ENCODE measurements at places on chromosomes 3 and 15.

- no peak for DNase-seq
These were observed 1062.4 kb downstream of the AGBL1 start for GRCh38 chr15:87142096-87142495.

- no peak for DNase-seq
These were observed 339.6 kb upstream of the TBL1XR1 start for GRCh38 chr3:177536873-177537272.

DNA sequence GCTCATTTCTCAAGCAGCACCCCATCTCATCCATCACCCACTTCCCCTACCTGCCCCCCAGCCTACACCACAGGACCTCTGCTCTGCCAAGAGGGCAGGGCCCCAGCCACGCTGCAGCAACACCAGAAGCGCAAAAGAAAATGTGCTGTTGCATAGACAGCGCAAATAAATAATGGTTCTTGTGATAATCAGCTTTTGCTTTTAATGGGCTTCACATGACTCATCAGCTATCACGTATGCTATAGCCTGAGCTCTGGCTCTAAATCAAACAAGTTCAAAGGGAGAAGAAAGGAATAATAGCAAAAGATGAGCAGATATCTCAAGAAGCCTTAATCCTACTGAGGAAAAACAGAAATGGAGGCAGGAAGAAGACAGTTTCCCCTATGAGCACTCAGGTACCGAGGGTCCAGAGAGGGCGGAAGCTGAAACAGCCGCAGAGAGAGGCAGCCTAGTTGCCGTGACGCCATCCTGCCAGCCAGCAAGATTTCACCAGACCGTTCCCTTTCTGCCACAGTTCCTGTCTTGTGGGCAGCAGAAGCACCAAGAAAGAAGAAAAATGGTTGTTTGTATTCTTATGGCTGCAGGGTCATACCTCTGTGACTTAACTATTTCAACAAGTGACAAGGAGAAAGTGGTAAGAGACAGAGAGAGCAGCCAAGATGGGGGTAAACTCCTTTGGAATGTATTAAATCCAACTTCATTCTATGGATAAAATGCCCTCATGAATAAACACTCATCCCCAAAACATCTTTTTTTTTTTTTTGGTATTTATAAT is 22.0 kb downstream of the RAB27A start:
- peak; percentile 65 for DNase-seq

DNA sequence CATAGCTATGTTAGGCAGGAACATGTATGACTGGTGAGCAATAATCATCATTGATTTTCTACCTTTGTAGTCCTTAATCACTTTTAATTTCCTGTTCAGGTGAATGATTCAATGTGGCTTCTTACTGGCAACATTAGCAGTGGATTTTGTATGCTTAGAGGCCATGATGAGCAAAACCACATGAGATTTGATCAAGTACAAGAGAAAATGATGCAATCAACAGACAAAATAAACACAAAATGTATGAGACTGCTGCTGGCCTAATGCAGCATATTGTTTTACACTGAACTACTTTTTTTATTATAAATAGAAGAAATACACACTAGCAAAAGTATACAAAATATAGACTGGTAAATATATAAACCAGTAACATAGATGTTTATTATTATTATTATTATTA is 47.5 kb upstream of the SI start:
- no peak for DNase-seq

- no peak for DNase-seq
These were observed 583.0 kb upstream of the ROBO1 start for GRCh38 chr3:80350771-80351170.

DNA sequence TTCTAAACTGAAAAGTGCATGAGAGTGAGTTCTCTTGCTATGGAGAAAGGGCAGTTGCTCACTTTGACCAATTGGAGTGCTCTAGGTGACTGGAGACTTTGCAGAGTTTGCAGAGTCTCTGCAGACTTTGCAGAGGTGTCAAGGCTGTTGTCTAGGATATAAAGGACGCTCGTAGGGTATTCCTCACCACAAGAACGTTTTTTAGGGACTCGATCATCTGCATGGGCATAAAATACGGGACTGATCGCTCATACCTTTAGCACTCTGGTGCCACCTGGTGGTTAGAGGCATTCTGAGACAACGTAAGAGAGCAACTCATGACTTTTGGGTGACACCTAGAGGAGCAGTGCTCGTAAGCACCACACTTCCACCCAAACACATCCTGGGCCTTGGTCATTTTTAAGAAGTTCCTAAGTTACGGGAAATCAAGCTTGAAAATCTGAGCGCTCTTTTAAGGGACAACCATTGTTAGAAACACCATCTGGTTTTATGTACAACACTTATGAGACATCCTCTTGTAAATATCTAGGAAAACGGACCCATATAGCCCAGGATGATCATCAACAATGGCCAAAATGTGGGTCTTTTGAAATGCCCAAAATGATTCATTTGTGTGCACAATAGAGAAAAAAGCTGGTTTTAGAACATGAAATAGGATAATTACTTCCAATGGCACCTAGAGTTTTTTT is 51.6 kb upstream of the XCR1 start:
- peak; percentile 88 for DNase-seq

- DNase-seq, result no peak
These were observed 33.3 kb downstream of the TRPM7 start for GRCh38 chr15:50653156-50653743.

DNA sequence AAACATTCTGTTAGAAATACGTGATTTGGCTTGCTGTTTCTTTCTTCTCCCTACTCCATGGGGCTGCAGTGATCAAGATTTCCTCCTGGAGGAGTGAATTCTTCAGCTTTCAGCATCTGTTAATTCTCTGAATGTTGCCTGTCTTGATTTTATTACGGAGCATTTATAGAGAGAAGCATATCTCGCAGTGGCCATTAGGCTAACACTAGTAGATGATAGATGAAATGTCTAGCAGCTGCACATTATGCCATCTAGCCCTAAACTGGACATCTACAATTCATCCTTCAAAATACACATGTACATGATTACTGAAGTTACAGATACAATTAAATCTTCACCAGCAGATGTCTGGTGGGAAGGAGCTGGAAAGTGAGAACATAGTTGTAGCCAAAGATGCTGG is 769.8 kb upstream of the NECTIN3 start:
- no peak for DNase-seq

DNA sequence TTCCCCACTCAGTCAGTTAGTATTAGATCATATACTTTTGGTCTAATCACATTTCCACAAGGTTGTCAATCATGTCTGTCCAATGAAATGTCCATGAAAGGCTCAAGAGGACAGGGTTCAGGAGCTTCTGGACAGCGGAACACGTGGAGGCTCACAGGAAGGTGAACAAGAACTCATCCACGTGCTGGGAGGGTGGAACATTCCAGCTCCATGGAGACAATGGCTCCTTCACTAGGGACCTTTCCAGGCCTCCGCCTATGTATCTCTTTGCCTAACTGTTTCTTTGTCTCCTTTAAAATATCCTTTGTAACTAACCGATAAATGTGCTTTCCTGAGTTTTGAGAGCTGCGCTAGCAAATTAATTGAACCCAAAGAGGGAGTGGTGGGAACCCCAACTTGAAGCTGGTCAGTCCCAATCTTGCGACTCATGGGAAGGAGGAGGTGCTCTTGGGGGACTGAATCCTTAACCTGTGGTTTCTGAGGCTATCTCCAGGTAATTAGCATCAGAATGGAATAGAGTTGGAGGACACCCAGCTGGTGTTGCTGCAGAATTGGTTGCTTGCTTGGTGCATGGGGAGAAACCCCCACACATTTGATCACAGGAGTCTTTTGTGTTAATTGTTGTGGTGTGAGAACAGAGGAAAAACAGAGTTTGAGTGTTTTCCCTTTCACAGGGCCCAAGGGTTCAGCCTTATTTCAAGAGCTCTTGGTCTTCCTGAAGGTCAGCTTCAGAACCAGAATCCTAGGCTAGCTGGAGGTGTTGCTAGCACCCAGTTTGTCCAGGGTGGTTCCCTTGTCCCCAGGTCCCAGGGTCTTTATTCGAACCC is 3.0 kb upstream of the TKT start:
- no peak for DNase-seq

- no peak for DNase-seq
These were observed 185.6 kb downstream of the TLE3 start for GRCh38 chr15:69912116-69912515.

DNA sequence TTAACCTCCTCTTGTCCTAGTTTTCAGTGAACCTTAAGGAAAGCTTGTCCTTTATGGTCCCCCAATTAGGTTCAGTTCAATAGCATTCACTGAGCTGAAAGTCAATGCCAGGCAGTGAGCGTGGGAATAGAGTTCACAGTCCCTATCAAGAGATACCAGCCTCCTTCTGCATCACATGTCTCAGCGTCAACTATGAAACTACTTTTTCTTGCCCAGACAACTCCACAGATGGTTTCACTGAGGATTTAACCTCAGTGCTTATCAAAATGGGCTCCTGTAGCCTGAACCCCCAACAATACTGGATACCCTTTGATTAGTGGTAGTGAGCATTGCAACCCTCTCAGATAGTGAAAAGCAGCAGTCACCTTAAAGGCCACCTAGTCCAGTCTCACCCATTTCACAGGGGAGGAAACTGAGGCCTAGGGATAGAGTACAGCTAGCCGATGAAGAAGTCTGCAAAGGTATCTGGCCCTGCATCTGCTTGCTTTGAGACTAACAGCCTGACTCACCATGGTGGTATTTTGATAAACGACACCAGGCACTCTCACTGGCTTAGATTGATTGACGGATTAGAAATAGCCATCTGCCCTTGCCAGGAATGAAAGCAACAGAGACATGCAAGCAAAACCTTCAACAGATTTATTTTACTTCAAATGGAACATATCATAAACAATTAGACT is 1.6 kb upstream of the UBA3 start:
- DNase-seq, result no peak

DNA sequence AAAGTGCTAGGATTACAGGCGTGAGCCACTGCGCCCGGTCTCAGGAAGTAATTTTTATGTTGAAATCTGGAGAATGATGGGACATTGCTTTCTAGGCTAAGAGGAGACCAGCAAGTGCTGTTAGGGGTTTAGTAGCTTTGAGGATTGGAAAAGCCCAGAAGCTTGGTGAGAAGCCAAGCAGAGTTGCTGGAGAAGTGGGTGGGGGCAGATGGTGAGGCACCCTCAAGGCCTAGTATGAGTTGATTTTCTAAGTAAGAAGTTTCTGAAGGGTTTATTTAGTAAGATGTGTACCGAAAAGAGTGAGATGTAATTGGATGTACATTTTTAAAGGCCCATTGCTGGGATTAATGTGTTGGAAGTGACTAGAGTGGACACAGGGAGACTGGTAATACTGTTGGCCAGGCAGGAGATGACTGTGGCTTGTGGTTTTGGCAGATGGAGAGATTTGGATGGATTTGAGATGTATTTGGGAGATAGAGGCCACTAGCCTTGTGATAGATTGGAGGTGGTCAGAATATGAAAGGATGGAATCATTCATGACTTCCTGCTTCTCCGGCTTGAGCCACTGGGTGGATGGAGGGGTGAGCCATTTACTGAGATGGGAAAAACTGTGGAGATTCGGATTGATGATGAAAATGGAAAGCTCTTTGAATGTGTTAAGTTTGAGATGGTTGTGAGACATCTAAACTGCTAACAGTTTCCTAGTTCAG is 2.3 kb downstream of the LRRC28 start:
- DNase-seq, result no peak

Data from right cardiac atrium (tissue), 5 donors.